ENCODE measurements at places on chromosomes 2 and 18.
A peak's percentile ranks its signal among the peaks of the same experiment; 100 is the strongest.

GRCh38 chr2:65997961-65998360 lies 437.0 kb upstream of the MEIS1 start:
- no peak for DNase-seq

- peak; percentile 40 for DNase-seq
Measured at GRCh38 chr2:31318361-31319336, 84.7 kb downstream of the EHD3 start.

DNA sequence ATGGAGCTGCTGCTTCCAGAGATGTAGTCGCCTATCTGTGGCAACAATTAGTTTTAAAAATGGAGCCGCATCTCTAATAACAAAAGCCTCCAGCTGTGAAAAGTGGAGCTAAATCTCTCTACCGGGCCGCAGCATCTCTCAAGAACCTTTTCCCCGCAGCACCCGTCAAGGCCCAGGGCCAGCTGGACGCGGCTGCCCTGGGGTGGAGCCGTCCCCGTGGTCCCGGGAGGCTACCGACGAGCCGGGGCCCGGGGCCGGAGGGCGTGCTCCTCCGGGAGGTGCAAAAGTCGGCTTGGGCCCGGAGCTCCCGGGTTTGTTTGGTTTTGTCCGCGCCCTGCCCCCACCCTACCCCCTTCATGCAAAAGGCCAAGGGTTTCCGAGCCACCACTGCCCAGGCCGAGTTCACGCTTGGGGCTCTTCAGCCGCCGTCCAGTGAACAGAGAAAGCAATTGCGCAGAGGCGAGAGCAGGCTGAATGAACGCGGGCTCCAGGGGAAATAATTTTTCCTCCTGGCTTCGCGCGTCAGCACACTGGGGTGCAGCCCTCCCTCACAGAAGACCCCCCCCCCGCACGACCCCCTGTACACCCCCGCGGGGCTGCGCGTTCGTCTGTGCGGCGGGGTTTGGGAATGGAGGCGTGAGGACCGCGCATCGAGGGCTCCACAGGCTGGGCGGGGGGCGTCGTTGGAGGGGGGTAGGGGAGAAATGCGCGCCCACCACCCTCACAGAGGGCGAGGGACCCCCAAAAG lies 557 bp upstream of the GREB1L start:
- DNase-seq = no peak

- DNase-seq = no peak
Measured at GRCh38 chr2:28413152-28413898, 20.7 kb downstream of the FOSL2 start.

DNA sequence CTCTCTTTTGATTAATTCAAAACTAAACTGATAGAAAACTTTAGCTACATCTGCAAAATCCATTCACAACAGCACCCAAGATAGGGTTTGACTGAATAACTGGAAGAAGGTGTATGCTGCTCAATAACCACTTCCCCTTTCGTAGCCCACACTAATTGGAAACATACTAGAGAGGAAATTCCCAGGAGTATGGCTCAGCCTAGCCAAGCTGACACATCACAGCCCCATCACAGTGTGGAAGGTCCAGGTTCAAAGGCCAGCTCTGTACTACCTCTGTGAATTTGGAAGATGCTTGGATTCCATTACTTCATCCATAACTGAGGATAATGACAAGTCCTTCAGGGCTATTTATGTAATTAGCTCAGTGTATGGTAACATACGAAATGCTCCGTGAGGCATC lies 185.4 kb downstream of the FBXO15 start:
- DNase-seq = no peak

GRCh38 chr18:57839942-57840381 lies 36.8 kb upstream of the ATP8B1 start:
- DNase-seq = no peak

GRCh38 chr2:84779781-84780180 lies 101.1 kb downstream of the TRABD2A start:
- no peak for DNase-seq

DNA sequence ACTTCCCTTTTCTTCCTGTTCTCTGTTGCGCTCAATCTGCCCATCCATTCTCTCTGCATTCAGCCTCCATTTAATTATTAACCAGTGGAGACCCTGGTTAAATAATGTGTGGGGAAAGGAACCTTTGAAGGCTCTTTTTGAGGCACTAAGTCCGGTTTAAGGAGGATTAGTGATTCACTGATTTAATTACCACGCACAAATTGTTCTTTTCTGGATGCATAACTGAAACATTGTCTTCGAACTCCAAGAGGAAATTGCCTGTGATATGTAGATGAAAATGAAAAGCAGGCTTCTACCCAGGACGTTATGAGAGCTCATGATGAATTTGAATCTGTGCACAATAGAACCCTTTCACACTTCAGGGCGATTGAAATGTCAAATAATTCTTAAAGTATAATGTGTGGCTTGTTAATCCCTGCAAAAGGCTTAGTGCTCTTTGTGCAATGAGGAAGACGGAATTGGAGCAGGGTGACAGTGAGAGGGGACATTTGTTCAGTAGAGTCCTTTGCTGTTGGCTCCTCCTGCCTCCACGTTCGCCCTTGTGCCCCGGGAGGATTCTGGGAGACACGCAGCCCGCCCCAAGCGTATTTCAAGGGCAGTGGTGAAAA lies 51.1 kb upstream of the ZNF236 start:
- no peak for DNase-seq

All from stimulated activated CD4-positive, alpha-beta T cell treated with anti-CD3 and anti-CD28 coated beads, Interleukin-12 subunit alpha, Interleukin-12 subunit beta, amount 100 ng/mL, for 24 hours (primary cell).